NCI-H2171 treated with DMSO at 0.1 percent for 48 hours (cell line): ENCODE measurements at places on chromosomes 16 and 17.

DNA sequence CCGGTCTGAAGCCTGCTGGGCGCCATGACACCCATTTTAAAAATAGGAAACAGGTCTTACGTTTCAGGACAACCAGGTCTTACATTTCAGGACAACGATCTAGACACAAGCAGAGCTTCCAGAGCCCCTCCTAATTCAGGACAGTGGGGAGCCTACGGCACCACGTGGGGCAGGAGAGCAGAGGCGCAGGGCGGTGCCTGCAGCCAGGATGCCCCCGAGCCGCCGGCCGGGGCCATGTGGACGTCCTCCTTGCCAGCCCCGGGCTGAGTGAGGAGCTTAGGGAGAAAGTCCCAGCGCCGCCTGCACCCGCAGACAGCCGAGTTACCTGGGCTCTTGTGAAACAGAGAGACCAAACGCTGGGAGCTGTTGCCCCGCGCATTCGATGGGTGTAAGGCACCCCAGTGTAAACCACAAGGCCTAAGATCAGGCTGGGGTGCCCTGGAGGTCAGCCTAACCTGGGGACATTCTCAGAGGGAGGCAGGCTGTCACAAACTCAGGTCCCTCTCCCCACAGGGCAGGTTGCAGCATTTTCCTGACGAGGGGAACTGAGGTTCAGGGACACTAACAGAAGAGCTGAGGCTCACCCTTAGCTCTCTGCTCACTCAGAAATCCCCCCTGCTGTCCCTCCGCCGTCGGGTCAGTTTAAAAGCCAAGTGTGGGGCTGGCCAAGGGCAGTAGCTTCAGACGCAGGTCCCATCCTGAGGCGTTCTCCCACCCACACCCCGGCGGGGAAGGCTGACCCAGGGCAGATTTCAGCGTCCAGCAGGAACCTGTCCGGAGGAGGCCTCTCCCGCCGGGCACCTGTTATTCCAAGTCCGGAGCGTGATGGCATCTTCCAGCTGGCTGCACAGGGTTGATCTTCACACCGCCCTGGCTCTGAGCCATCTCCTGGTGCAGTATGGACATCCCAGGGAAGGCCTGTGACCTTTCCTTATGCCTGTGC is 1.8 kb upstream of the NOTUM start:
- no peak for DNase-seq

DNA sequence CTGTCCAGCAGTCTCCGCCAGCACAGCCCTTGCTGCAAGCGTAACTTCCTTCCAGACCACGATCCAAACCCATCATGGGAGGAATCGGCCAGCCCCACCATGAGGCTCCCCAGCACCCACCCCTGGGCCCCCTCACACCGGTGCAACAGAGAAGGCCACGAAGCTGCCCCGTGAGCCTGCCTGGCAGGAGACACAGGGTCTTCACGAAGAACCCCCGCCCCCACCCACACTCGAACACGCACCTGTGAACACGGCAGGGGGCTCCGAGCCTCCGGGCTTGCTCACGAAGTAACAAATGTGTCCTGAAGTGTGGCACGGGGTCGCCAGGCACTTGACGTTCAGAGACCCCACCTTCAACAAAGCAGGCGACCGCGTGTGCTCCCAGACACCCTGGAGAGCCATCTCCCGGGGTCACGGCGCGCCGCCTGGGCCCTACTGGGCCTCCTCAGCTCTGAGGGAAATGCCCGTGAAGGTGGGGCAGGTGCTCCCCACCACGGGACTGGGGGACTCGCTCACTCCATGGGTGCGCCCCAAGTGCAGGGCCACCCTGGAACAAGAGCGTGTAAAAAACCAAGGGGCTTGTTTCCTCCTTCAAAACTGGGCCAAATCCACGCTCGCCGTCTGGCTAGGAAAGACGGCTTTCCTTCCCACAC is 7.6 kb downstream of the HAGH start:
- DNase-seq: no peak

DNA sequence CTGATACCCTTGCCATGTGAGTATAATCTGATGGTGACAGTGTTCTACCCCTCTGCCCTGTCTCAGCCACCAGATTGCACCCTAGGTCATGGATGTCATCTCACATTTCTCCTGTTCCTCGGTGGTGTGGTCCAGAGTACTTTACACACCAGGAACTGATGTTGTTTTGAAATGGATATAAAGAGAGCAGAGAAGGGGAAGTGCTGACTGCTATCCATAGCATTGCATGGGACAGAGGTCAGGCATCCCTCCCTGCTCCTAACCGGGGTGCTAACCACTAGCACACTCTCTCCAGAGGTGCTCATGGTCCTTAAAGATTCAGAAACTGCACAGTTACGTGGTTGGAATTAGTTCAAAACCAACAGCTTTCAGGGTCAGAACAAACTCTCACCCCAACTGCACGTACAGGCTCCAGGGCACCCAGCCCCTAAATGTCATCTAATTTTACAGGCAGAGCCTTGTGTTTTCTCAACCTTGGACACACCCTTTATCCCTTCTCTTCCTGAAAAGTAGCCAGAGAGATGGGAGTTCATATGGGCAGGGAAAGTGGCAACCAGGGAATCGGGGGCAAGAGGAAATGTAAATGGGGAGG is 16.3 kb downstream of the TTLL6 start:
- DNase-seq: no peak

DNA sequence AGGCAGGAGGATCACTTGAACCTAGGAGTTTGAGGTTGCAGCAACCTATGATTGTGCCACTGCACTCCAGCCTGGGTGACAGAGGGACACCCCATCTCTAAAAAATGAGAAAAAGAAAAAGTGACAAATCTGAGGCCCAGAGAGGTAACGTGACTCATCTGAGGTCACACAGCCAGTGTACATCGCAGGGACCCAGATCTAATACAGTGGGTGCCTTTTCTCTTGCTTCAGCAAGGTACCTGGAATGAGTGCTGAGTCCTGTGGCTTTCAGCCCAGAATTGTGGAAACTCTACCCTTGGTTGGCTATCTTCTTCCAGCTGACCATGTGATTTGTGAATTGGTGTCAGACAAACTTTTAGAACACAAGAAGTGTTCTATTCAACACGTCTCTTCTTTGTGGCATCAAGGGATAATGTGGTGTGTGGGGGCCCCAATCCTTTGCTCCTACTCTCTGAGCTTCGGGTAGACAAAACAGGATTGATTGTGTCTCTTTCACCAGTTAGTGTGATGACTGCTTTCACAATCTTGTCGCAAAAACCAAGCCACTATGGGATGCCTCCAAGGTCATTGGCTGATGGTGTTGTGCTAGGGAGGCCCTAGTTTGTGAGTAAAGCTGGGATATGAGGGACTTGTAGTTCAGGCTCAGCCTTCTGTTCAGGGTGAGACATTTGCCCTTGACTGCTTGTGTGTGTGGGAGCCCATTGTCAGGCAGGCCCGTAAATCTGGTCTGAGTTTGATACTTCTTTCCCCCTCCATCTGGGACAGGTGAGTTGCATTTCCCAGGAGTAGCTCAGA is 71.0 kb downstream of the MSI2 start:
- DNase-seq: no peak

DNA sequence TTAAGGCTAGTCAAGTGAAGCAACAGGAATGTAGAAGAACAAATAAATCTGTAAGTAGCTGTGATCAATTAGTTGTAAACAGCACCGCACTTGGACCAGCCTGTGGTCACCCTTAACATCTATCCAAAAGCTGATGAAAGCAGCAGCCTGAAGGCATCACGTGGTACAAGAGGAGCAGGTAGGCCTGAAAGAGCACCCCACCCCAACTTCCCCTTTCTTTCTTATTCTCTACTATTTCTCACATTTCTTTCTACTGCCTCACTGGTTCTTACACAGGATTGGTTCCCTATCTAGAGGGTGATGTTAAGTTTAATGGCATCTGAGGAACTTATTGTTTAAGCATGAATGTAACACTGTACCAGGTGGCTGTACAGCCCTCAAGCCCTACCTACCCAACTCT is 42.6 kb upstream of the CLEC18B start:
- no peak for DNase-seq

GRCh38 chr16:22194707-22195444 is 11.2 kb upstream of the EEF2K start:
- no peak for DNase-seq

GRCh38 chr17:5203908-5204294 is 12.2 kb upstream of the ZNF594 start:
- DNase-seq: no peak

- DNase-seq: no peak
Observed at GRCh38 chr16:89829630-89830437, 1.6 kb downstream of the SPIRE2 start.

DNA sequence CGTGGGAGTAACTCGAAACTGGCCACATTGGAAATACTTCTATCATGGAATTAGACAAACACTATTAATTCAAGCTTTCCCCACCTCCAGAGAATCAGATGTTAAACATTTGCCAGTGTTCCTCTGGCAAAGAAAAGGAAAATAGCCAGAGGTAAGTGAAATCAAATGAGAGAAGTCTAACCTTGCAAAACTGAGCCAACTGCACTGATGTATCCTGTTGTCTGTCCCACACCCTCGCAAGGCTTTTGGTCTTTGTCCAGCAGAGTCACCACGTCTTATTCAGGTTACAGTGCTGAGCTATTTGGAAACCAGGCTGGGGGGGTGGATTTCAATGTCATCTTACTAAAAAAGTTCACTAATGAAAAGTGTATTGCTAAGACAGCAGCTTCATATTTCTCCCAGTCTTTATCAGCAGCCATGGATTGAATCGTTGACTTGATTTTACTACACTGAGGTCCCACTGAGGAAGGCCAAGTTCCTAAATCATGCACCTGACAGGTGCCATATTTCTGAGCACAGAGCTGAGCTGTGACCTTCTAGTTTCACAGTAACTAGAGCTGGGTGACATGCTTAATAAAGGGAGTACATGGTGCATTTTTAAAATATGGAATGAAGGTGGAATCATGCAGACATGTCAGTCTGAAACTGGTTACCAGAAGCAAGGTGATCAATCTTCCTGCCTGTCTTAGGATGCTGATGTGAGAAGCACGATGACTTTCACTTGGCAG is 85.2 kb upstream of the HSBP1 start:
- DNase-seq: no peak

DNA sequence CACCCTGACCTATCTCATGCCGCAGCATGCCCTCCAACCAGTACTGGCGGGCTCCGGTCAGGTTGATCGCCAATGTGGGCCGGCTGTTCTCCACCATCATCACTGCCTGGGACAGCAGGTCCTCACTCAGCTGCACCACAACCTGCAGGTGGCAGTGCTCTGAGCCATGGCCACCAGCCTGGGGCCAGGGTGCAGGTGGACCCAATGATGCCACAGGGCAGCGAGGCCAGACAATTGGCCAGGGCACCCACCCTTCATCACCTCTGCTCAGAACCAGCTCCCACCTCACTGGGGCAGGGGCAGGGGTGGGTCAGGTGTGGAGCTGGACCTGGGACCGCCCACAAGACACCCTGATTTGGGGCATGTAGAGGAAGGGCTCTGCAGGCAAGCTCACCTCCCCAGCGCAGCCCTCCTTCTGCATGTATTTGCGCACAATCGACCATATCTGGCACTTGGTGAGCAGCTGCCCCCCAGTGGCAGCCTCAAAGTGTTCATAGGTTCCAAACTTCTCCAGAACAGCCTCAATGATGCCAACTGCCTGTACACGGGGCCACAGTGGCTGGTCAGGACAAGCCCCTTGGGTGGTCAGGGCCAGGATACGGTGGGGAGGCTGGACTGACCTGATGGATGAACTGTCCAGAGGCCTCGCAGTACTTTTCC is 4.2 kb downstream of the MATCAP1 start:
- no peak for DNase-seq

DNA sequence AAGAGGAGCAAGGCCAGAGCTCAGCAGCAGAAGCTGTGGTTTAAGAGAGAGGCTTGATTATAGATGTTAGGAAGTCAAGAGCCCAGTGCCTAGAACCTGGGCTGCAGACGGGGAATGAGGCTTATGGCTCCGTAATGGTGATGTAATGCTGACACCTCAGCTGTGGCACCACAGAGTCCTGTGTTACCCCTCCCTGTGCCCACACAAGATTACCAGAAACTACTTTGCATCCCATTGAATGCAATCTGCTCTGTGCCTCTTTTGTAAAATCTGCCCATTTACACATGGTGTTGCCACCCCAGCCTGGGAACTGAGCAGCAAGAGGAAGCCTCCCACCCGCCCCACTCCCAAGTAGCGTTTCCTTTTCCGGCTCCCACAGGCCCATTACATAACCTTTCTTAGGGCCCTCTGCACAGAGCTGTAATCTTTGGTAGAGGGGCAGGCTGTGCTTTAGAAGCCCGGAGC is 57.0 kb downstream of the PITPNC1 start:
- no peak for DNase-seq

GRCh38 chr16:58859958-58860669 is 126.0 kb upstream of the GOT2 start:
- no peak for DNase-seq

GRCh38 chr17:40810494-40810893 is 10.7 kb upstream of the KRT28 start:
- no peak for DNase-seq

DNA sequence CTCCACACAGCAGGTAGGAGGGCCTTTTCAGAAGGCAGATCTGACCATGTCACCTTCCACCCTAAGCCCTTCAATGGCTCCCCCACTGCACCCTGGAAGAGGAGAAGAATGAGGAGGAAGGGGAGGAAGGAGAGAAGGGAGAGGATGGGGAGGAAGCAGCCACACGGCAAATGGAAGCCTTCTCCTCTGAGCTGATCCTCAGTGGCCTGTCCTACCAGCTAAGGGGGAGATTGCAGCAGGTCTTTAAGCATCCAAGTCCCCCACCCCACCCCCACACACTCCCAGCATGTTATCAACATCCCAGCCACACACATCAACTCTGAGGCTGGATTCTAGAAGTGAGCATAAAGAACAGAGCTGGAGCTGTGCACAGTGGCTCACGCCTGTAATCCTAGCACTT is 46.2 kb upstream of the RBFOX3 start:
- no peak for DNase-seq

DNA sequence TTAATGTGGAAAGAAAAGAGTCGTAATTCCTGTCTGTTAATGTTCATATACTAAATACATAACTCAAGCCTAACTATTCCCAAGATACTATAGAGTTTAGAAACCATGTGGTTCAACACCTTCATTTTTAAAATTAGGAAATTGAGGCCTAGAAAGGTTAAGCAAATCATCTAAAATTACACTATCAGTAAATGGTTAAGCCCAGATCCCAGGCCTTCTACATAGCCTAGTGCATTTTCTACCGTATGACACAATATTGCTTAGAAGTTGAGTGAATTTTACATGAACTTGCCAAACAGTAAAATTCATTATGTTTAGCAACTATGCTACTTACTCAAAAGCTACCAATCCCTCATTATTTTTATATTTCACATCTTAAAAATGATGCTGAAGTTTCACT is 6.8 kb downstream of the NACA2 start:
- DNase-seq: no peak

- DNase-seq: no peak
Observed at GRCh38 chr16:49515016-49515565, 141.5 kb downstream of the C16orf78 start.

- no peak for DNase-seq
Observed at GRCh38 chr16:82987767-82988166, 361.0 kb downstream of the CDH13 start.
